ENCODE measurements at places on chromosomes 7 and 10.

DNA sequence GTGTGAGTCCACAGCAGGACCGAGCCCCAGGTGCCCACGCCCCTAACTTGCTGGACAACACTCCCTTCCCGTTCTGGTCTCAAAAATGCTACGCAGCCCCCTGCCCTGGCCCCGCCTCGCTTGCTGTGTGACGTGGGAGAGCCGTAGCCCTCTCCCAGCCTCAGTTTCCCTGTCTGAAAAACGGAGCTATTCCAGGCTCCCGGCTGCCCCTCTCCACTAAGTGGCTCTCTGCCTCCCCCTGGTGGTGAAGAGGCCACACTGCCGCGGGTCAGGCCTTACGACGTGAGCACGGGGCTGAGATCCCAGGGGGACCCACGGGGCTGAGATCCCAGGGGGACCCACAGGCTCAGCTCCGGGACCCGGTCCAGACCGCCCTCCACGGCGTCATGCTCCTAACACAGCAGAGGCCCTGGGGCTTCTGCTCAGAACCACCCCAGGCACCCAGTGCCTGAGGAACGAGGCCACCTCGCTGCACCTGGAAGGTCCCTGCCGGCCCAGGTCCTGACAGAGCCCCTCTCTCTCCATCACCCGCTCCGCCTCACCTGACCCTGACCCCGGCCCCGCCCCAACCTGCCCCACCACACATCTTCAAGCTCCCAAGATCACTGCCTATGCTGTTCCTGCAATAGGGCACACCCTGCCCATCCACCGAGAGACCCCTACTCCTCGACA, 26.7 kb downstream of the MICALL2 start:
- peak; percentile 19 for DNase-seq

- no peak for DNase-seq
Observed at GRCh38 chr10:122498521-122498920, 37.2 kb downstream of the HTRA1 start.

DNA sequence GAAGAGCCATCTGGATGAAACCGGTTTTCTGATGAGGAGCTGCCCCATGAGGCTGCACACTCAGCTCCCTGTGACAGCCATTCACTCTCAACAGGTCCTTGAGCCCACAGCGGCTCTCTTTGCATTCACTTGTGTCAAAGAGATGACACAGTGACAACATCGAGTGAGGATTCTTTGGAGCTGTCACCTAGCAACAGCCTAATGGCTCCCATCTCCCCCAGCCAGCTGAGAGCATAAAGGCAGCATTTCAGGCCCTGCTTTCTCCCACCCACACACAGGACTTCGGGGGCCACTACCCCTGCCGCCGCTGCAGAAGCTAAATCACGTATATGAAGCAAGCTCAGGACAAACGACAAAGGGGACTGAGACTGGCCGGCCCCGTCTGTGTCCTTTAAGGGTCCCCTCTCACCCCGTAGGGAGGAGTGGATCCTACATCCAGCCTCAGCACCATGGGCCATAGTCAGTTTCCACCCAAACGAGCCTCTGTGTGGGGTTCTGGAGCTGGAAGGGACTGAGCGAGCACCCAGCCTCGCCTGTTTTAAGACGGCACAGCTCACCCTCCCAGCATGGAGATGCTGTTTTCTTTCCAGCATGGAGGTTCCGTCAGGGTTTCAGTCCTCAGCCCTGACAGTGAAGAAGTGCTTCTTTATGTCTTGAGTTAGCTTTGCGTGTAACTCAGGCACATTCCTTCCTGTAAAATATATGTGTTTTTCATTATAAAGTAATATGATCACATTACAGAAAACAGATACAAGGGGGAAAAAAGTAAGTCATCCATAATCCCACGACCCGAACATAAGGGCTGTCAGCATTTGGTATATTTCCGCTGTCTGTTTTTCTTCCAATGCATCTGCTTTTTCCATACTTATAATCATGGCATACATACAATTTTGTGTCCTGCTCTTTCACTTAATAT, 4.9 kb downstream of the CPA4 start:
- DNase-seq: no peak

- DNase-seq: no peak
Observed at GRCh38 chr10:85032981-85033380, 704.6 kb downstream of the CCSER2 start.

- DNase-seq: peak; percentile 32
Observed at GRCh38 chr7:97971120-97971989, 18.6 kb downstream of the OCM2 start.

DNA sequence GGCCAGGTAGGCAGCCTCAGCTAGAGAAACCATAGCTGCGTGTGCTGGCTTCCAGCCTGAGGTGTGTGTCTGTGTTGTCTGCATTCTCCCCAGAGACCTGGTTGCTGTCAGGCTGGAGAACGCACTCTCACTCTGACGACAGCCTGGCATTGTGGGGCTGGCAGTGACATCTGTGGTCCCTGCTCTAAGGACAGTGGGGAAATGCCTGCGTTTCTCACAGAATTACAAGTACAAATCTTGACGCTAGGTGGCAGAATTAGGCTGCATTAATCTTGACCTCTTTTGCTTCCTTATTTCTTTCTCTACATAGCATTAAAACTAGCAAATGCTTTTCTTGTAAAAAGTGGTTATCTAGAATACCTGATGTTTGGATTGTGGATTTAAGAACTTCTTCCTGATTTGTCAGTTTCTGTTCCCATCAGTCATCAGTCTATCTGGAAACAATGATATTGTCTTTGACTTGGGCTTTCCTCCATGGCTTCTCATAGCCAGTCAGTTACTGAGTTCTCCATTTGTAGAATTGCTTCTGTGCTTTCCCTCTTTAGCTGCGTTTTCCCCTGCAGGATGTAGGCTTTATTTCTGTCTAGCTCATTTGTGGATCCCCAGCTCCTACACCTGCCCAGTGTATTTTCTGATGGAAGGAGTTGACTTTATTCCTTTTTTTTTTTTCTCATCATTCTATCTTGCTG, 86.0 kb downstream of the FANK1 start:
- peak; percentile 44 for DNase-seq

DNA sequence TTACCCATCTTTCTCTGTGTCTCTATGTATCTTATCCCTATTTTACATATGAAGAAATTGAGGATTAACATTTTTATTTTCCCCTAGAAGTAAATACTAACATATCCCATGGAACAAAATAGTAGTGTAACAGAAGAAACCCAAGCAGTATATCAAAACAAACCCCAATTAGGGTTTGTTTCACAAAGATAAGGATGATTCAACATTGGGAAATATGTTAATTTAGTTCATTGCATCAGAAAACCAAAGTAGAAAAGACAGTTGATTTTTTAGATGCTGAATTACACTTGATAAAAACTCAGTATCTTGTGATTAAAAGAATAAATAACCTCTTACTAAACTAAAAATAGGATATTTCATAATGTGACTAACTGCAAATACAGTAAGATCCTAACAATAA, 87.8 kb downstream of the GLCCI1 start:
- no peak for DNase-seq

- no peak for DNase-seq
Observed at GRCh38 chr10:104197364-104197763, 34.8 kb downstream of the CFAP43 start.

DNA sequence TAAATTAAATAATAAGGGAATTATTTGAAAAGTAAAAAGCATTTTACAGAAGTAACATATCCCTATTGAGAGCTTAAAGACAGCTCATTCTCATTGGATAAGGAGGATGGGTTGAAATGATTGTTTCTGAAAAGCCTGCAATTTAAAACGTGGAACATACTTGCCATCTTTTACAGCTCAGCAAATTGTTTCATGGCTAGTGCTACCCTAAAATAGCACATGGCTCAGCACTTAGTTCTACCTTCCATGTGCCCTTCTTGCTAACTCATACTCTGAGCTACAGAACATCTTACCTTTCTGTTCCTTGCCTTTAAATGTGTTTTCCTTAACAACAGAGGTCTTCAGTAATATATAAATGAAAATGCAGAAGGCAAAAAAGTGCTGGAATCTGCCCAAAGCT, 8.6 kb downstream of the SEMA3C start:
- no peak for DNase-seq

DNA sequence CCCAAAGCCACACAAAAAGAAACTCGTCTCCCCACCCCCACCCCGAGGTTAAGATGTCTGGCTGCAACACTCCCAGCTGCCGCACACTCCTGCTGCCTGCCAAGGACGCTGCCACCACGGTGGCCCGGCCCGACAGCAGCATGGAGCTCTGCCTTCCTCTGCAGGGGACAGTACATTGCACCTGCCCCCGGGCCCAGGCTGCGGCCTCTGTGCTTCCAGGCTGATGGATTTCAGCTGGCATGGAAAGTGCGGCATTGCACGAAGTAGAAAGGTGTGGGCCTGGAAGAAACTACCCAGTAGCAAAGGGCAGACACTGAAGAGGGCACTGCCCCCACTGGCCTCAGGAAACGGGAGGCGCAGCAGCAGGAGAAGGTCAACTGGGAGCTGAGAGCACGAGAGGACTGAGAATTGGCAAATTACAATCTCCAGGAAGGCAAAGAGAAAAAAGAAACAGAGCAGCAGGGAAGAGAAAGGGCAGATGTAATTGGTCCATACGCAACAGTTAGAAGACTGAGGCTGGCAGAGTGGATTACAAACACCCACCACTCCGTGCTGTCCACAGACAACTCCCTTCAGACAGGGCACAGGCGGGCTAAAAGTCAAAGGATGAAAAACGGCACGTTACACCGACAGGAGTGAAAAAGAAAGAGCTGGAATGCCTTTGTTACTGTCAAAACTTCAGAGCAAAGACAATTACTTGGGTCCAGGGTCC, 117.1 kb upstream of the DIP2C start:
- DNase-seq: no peak

GRCh38 chr7:32357535-32358277, 132.5 kb downstream of the LSM5 start:
- DNase-seq: no peak

DNA sequence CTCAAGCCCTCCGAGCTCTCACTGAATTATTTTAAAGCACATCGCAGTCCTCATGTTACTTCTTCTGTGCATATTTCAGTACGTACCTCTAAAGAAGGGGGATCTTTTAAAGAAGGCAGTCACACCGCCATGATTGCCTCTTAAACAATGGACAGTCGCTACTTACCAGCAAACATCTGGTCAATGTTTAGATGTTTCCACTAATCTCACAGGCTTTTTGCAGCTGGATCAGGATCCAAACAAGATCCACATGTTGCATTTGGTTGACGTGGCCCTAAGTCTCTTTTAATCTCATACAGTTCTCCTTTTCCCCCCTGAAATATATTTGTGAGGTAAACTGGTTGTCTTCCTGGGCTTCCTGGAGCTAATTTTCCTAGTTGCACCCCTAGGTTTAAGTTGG, 50.0 kb downstream of the PRF1 start:
- no peak for DNase-seq

DNA sequence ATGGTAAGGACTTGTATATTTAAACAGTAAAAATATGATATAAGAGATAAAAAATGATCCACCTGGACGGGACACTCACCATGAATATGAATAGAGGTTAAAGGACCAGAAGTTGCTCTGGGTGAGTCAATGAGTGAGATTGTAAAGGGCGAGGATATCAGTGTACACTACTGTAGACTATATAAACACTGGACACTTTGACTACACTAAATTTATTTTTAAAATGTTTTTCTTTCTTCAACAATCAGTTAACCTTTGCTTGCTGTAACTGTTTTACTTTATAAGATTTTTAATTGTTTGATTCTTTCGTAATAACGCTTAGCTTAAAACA, 202.8 kb downstream of the VTI1A start:
- no peak for DNase-seq

- DNase-seq: no peak
Observed at GRCh38 chr7:75727881-75728593, 10.7 kb downstream of the HIP1 start.

DNA sequence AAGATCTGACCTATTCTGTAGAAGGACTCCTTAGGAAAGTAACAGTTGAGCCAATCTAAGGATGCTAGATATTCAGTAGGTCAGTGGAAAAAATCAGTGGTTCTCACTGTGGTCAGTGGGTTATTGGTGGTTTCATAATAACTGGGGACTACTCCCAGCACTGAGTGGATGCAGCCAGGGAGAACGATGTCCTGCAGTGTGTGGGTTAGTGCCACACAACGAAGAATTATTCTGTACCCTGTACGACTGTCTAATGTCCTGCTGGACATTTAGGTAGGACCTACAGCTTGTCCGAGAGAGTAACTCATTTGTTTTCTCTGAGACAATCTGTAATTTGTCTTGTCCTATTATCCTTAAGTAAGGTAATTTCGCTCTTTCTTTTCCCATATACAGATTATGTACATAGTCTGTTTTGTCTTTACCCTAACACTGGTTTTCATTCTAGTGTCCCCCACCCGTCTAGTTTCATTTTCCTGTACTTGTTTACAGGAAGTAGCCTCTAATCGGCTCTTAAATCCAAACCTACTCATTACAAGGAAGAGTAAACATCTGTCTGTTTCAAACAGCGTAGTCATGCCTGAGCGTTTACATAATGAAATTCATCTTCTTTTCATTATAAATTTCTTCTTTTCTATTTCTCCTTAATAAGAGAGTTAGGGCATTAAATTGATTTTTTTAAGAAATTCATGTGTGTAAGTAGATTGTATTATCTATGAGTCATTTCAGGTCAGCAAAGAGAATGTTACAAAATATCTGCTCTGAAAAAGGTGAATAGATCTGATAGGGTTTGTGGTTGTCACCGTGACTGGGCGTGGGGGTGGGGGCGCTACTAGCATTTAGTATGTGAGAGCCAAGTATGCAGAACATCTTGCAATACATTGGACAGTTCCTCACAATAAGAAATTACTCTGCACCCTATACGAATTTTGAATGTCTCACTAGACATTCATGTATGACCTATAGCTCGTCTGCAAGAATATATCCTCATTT, 8.3 kb upstream of the ZC3HAV1L start:
- no peak for DNase-seq

- no peak for DNase-seq
Observed at GRCh38 chr7:158055726-158056510, 531.7 kb downstream of the PTPRN2 start.

DNA sequence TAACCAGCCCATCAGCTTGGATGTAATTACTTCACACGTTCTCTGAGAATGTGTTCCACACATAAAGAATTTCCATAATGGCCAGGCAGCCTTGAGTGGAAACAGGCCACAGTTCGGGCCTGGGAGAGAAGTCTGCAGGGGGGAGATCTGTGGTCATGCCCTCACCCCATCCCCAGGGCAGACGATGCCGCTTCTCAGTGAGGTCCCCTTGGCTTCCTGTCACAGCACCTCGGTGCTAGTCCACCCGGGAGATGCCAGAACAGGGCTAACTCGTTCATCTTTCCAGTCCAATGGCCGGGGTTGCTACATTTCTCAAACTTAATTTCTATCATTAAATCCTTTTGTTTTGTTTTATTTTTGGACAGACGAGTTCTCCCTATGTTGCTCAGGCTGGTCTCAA, 624.1 kb downstream of the PTPRN2 start:
- no peak for DNase-seq

- no peak for DNase-seq
Observed at GRCh38 chr10:70490142-70490541, 11.6 kb downstream of the PALD1 start.

DNA sequence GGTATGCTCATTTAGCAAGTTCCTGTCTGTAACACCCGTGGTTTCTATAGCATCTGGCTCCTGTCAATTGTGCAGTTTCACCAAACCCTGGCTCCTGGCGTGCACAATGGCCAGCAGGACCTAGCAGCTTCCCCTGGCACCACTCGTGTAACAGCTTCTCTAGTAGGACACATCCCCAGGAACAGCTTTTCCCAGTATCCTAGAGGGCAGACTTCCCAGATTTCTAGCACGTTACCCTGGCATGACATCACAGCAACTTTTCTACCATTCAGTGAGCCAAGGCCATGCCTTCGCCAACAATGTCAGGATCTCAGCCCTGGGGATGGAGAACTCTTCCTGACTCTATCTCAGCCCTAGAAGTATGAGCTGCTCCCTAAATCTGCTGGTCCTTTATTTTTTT, 6.5 kb downstream of the YME1L1 start:
- DNase-seq: peak; percentile 53

Data from AML-193 (cell line).